ENCODE measurements at places on chromosomes 13 and 19.

DNA sequence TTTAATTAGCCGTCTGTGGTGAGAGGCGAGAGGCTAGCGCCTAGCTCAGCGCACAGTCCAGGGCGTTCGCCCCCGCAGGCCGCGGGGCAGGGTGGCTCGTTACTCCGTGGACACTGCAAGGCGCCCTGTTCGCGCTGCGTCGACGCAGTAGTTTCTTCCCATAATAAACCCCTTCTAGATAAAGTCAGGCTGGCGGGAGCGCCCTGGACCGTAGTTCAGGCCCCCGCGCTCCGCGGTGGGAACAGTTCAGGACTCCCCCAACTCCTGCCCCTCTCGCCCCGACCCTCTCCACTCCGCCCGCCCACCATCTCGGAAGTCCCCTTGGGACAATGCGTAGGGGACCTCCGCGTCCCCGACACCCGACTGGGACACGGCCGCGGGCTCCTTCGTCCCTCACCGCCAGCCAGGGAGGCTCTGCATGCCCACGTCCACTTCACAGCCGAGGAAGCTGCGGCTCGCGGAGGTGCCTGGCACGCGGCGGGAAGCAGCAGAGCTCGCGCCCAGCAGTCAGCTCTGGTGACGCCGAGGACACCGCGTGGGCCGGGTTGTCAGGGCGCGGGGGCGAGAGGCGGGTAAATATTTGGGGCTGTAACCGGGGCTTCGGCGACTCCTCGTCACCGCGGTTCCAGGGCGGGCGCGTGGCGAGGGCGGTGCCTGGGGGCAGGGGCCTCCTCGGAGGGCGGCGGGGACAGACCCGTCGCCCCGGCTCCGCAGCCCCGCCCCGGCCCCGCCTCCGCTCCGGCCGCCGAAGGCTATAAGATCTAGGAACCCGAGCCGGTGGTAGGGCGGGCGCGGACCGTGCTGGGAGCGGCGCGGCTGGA is at the start of gene RGCC:
Gene RGCC (plus strand): TSS at position 783 of the 821 bp plus-strand sequence. CDS start 158 bp downstream, outside the sequence.
- peak; percentile 95 for DNase-seq

DNA sequence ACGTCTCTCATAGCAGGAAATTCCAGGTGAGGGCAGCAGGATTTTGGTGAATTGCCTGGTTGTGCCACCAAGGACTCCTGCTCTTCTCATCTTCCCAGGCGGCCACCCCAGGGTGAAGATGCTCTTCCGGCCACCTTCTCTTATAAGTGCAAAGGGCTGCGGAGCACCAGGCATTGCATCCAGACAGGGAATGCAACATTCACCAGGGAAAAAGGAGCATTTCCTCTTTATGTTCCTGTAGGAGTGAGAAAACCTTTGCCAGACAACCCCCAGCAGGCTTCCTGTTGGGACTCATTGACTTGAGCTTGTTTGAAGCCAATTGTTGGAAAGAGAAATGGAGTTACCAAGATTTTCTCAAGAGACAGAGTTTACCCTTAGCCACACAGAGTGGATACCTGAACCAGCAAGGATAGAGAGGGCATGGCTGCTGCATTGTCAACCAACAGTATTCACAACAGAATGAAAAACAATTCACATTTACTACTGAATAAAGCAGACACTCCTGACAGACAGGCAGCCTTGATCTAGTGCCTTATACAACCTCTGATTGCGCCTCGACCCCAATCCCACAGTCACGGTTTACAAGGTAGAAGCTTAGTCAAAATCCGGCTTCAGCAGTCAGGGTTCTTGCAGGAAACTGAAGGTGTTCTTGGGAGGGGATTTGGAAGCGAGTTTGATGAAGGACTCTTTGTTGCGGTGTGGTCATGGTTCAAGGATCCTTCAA is 1.8 kb upstream of the ATP11A start:
- no peak for DNase-seq

GRCh38 chr13:79290595-79291244 is 115.3 kb downstream of the RBM26 start:
- DNase-seq: no peak

GRCh38 chr19:38394488-38394887 is 6.0 kb downstream of the SPRED3 start:
- no peak for DNase-seq

Measured in CD14-positive monocyte (primary cell).